ENCODE measurements at places on chromosomes 3 and 15. TPM values are rescaled to one million over a fixed set of nuclear protein-coding genes. Genes with fewer than 3 reads are reported as not detected.
A peak's percentile ranks its signal among the peaks of the same experiment; 100 is the strongest.

DNA sequence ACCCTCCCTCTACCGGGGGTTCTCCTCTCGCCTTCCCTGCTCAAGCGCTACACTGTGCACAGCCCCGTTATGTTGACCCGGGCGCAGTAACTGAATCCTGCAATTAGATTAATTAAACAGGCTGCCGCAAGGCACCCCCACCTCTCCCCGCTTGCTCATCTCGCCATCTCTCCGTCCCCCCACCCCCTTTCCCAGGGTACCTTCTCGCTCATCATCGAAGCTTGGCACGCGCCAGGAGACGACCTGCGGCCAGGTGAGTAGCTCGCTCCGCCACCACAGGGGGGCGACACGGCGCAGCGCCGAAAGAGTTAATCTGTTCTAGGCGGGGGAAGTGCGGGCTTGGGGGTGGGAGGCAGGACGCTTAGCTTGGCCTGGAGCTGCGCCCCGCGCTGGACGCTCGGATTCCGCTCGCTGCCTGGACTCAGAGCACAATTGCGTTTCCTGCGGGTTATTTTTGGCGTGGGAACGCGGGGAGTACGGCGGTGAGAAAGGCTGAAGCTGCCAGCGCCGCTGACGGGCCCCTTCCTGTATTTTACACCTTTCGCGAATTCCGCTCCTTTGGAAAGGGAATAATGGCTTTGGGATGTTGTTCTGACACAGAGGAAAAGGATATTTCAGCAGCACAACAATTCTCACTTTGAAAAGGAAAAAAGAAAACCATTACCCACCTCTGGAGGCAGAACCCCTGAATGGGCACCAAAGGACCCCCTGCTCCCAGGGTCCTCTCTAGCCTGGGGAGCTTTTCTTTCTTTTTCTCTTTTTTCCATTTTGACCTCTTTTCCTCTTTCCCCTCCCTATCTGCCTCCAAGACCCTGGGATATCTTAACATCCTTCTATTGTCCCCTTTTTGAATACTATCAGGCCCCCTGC is 1.5 kb downstream of the DLL4 start:
- DNase-seq, result peak; percentile 49

DNA sequence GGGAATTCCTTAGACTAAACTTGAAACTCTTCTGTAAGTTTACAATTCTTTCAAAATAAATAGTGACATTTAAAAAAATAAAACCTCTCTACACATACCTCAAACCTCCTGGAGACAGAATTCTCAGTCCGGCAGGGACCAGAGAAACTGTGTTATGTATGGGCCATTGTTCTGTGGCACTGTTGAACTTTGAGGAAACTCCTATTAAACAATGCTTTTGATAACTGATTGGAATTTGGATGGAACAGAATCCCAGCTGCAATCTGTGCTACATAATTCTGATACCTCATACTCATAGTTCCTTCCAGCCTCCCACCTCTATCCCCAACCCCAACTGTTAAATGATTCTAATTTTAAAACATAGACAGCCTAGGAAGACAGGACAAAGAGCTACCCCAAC is 85.0 kb downstream of the TM4SF4 start:
- DNase-seq, result no peak

DNA sequence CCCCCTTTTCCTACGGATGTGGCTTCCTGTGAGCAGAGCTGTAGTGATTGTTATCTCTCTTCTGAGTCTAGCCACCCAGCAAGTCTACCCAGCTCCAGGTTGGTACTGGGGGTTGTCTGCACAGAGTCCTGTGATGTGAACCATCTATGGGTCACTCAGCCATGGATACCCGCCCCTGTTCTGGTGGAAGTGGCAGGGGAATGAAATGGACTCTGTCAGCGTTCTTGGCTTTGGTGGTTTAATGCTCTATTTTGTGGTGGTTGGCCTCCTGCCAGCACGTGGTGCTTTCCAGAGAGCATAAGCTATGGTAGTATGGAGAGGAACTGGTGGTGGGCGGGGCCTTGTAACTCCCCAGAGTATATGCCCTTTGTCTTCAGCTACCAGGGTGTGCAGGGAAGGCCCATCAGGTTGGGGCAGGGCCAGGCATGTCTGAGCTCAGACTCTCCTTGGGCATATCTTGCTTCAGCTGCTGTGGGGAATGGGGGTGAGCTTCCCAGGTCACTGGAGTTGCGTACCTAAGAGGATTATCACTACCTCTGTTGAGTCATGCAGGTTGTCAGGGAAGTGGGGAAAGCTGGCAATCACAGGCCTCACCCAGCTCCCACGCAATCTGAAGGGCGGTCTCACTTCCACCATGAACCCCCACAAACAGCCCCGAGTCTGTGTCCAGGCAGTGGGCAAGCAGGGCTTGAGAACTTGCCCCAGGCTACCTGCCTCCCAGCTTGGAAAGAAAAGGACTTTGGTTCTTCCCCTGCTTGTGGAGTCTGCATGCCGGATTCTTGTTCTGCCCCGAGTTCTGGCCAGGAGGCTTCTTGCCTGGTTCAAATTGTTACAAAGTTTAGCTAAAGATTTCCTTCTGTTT is 9.0 kb upstream of the ADGRG7 start:
- no peak for DNase-seq

- DNase-seq, result no peak
Observed at GRCh38 chr3:50154476-50154839, 666 bp upstream of the SEMA3F start.

DNA sequence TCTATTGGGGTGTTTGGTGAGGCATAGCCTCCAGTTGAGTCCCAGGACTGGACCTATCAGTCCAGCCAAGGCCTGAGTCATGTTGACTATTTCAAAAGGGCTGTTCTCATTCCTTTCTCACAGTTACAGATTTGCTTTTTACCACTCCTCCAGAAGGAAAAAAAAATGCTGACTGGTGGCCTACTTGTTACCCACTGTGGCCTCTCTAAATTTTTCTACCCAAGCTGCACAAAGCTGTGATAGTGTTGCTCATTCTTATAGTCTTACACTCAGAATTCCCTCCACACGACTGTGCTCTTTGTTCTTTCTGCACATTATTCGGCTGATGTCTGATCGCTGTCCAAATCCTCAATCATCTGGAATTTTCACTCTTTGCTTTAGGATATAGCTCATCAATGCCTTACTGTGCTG is 1142.2 kb downstream of the IGSF11 start:
- no peak for DNase-seq

- no peak for DNase-seq
Observed at GRCh38 chr15:81992523-81992922, 53.3 kb downstream of the MEX3B start.

Gene PAK6
- 1.8 TPM for total RNA-seq

GRCh38 chr3:72953325-72953956 is 43.2 kb upstream of the PPP4R2 start:
- DNase-seq, result no peak

Gene MRPS25
- 50.5 TPM for total RNA-seq

Gene MYO5C
- 7.1 TPM for total RNA-seq

Gene CD200R1
- total RNA-seq, result 0.28 TPM
